ENCODE measurements at places on chromosomes 1 and 21. TPM values are rescaled to one million over a fixed set of nuclear protein-coding genes. Genes with fewer than 3 reads are reported as not detected.

Gene RAVER2
- total RNA-seq: 1.1 TPM

Gene NBPF19
- 44.4 TPM for total RNA-seq

Gene WLS
- not detected for total RNA-seq

Gene SH2D1B
- not detected for total RNA-seq

Gene STX12
- 26.0 TPM for total RNA-seq

Gene LRRC39
- 2.0 TPM for total RNA-seq

All from CD8-positive, alpha-beta T cell (primary cell).